ENCODE measurements at places on chromosomes 7 and 10.

DNA sequence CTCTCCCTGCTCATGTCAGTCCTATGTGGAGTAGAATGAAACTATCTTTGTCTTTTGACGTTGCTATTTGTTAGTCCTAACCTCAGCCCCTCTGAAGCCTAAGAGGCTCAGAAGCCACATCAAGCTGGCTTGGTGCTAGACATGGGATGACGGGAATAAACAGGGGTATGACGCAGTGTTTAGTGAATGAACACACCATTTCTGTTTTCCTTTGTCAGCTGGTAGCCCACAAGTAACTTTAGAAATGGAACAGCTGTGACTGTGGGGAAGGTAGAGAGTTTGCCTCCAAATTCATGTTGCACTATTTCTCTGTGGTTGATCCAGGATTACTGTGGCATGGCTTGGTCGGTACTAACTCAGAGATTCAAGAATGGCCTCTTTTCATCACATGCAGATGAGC lies 31.3 kb downstream of the COX15 start:
- DNase-seq: no peak

DNA sequence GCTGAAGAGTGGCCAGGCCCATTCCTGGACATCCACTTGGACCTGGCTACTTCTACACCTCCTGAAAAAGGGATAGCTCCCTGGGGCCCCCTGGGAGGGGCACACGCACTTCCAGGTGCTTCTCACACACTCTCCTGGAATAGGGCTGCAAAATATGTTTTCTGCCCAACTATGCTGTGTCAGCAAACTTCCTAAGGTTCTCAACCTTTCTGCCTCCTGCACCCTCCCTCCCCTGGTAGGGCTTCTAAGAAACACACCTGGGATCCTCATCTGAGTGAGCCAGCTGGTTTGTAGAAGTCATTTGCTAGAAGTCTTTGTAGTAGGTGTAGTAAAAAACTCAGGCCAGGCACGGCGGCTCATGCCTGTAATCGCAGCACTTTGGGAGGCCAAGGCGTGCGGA lies 136.5 kb downstream of the ZMYND11 start:
- DNase-seq: no peak

DNA sequence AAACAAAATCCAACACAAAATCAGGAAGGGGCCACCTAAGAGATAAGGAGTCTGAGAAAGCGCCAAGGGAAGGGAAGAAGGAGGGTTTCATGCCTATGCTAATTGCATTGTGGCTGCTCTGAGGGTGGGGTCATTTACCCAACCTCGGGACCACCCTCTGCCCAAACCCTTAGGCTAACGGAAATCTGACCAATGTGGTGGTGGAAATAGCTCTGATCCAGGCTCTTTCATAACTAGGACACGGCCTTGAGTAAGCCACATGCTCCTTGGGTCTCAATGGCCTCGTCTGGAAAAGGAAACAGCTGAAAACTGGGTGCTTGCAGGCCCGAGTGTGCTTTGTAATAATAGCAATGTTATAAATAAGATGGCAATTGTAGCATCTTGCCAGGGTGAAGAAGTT lies 14.9 kb upstream of the SRGN start:
- DNase-seq: no peak

DNA sequence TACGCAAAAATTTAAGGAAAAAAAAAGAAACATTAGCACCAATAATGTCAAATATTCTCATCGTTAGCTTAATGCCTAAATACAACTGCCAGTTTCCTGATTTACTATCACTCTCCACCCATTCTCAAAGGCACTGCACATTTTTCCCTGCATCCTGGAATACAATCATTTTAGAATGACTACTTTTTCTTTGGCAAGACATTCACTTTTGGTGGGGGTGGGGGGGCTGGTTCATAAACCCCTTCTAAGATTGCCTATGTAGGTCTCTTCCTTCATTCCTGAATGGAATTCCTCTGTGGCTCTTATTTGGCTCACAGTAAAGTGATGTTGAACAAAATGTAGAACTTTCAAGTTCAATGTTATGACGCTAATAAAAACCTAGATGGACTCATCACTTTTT lies 74.3 kb downstream of the RNLS start:
- DNase-seq: no peak

DNA sequence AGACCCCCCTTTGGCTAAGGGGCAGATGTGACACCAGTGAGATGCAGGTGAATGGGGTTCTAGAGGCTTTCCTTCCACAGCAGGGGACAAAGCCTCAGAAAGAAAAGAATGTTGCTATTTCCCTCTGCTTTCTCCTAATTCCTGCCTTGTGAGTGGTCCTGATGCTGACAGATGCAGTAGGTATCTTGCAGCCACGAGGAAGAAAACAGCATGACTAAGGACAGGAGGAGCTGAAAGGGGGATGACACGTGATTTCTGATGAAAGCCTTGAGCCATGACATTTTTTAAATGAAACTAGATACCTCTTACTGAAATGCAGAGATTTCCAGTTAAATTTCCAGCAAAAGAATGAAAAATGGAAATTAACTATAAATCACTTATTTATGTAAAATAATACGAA lies 92.4 kb downstream of the C1GALT1 start:
- no peak for DNase-seq

GRCh38 chr10:97816609-97817008 lies 33.0 kb upstream of the GOLGA7B start:
- no peak for DNase-seq

DNA sequence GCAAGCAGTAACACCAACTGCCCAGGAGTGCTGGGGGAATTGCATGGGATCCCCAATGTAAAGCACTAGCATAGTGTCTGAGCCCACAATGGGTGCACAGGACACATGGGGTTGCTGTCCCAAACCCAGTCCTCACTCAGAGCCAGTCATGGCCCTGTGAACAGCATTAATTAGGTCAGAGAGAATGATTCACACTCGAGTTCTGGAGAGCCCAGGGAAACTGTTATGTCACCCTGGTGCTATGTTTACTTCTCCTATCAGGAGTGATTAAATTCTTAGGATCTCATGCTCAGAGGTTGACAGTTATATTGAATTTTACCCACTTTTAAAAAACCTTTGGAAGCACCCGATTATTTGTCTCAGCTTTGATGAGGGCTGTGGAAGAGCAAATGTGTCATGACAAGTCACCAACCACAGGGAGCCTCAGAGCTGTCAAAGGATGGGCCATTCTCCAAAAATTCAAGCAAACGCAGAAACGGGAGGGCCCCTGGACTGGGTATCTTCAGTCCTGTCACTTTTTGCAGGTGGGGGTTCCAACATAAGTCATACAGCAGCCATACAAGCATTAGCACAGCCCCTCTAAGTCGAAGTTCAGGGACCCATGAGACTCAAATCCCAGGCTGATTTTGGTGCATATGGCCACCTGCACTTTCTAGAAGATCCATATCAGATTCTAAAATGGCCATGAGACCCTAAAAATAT lies 1.3 kb upstream of the RASSF4 start:
- peak; percentile 93 for DNase-seq

DNA sequence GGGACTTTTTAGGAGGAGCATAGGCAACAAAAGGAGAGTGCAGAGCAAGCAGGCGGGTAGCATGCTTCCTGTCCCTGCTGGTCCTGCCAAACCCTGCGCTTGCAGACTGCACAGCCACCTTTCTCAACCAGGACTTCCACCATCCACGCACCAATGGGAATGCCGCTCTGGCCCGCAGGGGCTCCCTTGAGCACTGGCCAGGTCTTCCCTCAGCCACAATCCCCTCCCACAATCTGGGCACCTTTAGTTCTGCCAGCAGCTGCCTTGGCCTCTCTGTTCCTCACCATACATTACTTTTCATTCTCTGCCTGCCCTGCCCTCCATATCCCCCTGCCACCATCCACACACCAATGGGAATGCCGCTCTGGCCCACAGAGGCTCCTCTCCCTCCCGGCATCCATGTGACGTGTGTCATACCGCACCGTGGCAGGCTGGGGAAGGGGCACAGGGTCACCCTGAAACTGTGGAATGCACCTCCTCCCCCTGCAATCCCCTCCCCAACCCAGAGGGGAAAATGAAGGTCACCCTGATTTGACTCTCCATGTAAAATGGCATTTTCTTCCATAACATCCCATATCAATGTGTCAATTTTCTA lies 97.3 kb upstream of the MACROH2A2 start:
- no peak for DNase-seq

- DNase-seq: no peak
Observed at GRCh38 chr7:112110175-112110574, 96.0 kb downstream of the DOCK4 start.

DNA sequence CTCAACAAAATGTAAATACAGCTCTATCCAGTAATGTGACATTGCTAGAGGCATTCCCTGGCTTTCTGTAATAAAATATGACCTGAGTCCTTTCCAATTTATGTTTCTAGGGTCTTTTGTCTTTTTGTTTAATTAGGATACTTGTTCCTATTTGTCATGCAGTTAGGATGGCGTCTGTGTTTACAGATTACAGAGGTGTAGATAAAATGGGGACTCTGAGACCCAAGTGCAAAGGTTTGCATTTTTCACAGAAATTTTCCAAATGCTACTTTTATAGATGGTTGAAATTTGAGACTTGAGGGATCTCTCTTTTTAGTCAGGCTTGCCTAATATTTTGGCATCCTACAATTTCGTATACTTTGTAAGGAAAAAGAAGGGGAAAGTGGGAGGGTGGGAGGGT lies 332.4 kb downstream of the PTEN start:
- no peak for DNase-seq

DNA sequence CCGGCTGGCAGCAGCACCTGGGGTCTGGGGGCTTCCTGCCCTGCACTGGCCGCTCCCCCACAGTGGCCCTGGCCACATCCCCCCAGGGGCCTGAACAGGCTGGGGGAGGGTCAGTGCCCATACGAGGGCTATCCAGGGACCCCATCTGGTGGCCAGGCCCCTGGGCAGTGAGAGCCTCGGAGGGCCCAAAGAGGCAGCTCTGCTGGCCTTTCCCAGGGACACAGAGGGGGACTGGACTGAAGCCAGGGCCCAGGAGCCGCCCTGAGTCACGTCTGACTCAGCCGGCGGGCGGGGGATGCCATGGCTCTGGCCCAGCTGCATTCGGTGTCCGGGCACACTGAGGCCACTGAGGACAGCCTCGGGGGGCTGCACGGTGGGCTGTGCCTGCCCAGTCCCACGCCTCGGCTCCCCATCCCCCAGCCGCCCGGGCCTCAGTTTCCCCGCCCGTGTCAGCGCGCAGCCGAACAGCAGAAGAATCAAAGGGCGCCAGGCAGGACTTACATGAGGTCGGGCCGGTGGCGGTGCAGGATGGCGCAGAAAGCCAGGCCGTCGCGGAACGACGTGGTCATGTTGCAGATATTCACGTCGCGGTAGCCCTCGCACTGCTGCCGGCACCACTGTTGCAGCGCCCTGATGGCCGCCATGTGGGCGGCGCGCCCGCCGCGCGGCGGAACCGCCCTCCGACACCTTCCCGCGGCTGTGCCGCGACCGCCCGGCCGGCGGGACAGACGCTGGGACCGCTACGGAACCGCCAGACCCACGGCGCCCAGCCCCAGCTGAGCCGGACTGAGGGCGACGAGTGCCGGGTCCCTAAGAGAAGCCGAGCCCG lies at the start of gene MICALL2:
MICALL2 (minus strand) TSS at position 788 of the 829 bp plus-strand sequence; CDS start at position 644, 144 bp downstream.
- DNase-seq: peak; percentile 100

DNA sequence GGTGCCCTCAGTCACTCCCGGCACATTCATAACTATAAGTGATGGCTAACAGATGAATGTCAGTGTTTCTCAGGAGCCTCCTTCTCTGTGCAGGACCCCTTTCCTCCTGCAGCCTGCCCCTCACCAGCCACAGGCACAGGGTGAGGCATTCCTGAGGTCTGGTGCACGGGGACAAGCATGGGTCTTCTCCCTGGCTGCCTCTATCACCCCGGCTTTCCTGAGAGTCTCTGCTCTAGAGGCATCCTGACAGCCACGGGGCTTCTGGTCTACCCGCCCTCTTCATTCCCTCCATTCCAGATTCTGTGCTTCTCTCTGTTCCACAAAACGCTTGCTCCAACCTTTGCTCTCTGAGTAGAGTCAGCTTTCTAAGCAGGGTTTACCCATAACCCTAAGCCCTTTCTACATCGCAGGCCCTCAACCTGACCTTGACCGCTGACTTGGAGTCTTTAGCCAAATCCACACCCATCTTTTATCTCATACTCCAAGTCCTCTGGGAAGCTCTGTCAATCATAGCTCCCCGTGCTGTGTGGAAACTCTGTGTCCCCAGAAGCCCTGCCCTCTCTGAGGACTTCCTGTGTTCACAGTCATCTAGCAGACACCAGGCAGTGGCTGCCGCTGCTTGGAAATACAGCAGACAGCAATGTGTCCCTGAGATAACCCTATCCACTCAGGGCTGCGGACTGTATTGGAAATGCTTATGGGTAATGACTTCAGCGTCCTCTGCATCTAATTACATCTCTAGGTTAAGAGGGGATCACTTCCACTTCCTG lies 159.0 kb downstream of the SFMBT2 start:
- no peak for DNase-seq

DNA sequence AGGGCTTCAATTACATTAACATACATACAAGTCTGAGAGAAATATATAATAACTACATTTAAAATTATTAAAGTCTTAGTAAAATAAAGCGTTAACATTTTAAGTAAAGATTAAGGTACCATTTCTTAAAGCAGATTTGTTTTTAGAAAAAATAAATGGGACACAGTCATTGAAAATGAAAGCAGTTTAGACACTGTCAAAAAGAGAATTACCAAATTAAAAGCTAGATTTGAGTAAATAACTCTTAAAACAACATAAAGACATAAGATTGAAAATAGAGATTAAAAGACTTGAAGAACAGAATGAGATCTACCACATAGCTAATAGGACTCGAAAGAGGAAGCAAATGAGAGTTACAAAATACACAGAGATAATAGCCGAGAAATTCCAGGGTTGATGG lies 562.2 kb upstream of the FOXK1 start:
- DNase-seq: peak; percentile 5

DNA sequence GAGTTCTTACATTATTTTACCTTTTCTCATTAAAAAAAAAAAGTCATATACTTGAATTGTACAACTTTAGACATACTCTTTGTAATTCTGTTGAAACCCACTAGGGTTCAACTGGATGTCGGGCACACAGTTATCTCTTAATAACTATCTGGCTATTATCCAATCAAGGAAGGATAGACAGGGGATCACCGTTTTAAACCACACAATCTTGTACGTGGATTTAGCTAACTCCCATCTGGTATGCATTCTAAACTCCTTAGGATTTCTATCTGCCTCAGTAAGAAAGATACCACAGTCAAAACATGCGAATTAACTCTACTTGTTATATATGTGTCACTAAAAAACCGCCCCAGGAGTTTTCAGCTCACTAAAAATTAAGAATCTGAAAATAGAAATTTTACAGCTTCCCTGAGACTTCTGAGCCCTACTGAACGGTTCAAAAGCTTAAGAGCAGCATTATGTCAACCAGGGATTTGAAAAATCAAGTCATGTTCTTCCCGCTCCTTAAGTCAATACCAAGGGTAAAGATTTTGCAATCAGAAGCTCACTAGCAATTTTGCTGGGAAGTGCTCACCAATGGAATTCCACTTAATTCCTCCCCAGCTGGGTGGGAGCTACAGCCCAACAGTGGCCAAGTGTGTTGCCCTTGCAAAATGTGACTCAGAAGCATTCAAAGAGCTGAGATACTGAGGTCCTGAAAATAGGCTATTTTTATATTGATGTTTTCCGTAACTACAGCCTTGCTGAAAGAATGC lies 267.0 kb downstream of the FRMD4A start:
- DNase-seq: peak; percentile 76

Data from osteoblast (primary cell).